ENCODE measurements at places on chromosomes 7 and 10.

GRCh38 chr7:30973791-30974604, 10.2 kb downstream of the GHRHR start:
- peaks cover 42% of the 10 kb centered on the region for H3K27me3 ChIP-seq
- H3K4me3 ChIP-seq, result no peak overlapping the region
- DNase-seq, result no peak

DNA sequence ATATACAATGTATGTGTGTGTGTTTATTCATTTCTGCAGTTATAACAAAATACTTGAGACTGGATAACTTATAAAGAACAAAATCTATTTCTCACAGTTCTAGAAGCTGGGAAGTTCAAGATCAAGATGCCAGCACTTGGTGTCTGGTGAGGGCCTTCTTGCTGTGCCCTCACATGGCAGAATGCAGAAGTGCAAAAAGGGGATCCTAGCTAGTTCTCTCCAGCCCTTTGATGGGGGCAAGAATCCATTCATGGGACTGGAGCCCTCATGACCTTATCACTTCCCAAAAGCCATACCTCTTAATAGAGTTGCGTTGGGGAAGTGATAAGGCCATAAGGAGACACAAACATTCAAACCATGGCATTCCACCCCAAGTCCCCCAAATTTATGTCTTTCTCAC, 8.4 kb downstream of the GRB10 start:
- H3K4me1 ChIP-seq, result peaks cover 49% of the 10 kb centered on the region
- H3K27me3 ChIP-seq, result no peaks in the 10 kb centered on the region
- no peak overlapping the region for H3K4me3 ChIP-seq

DNA sequence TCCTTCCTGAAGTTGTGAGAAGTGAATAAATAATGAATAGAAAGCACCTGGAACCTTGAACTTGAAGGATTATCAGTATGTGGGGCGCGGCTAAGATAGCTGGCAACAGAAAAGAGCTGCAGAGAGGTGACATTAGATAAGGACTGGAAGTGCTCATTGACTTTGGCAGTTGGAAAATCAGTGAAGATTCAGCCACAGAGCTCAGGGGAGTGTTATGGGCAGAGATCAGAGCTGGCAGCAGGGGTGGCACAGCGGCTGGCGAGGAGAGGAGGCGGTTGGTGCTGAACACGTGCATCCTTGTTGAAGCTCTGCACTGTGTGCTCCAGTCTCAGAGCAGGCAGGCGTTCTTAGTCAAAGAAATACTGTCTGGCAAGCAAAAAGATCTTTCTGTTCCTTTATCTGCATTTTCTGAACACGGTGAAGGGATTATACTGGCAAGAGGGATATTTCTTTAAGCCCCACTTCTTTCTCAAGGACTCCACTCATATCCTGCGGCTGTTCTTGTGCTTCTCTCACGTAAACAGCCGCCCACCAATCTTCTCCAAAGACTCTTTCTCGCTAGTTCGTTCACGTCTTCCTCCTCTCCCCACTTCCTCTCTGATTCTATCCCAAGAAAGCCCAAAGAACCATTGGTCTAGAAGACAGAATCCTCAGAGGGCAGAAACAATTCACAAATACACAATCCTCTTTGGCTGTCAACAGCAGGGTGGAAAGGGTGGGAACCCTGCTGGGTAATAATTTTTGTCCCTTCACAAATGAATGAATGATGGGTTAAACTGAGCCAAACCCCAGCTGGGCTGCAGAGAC, 38.6 kb upstream of the ADD3 start:
- H3K4me3 ChIP-seq, result no peak overlapping the region
- no peaks in the 10 kb centered on the region for H3K27me3 ChIP-seq
- H3K27ac ChIP-seq, result peak overlapping the region; percentile 49
- no peak for DNase-seq

- no peak overlapping the region for H3K27ac ChIP-seq
- no peaks in the 10 kb centered on the region for H3K4me1 ChIP-seq
- H3K27me3 ChIP-seq, result no peaks in the 10 kb centered on the region
- no peaks in the 10 kb centered on the region for H3K36me3 ChIP-seq
- no peak for DNase-seq
These were observed 39.5 kb downstream of the PRKAG2 start for GRCh38 chr7:151837285-151838042.

GRCh38 chr10:118800920-118801319, 46.1 kb upstream of the CACUL1 start:
- no peaks in the 10 kb centered on the region for H3K36me3 ChIP-seq
- H3K4me3 ChIP-seq, result no peak overlapping the region
- peaks cover 31% of the 10 kb centered on the region for H3K27me3 ChIP-seq
- no peak for DNase-seq

DNA sequence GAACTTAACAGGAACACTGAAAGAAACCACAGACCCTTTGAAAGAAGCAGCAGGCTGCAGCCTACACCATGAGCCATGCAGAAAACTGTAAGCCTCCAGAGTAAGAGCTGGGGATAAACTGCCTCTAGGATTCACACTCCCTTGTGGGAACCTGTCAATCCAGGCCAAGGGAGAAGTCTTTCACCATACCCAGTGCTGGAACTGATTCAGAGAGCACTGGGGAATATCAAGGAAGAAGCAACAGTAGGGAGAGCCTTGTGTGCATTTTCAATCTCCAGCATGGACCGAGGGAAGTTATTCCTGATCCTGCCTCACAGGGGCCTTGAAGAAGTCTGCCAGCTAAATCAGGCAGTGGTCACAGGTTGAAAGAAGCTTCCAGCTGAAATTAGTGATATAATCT, 282.2 kb downstream of the AGMO start:
- DNase-seq, result no peak
- H3K36me3 ChIP-seq, result no peaks in the 10 kb centered on the region
- no peaks in the 10 kb centered on the region for H3K27me3 ChIP-seq
- no peak overlapping the region for H3K4me3 ChIP-seq
- H3K27ac ChIP-seq, result no peak overlapping the region
- no peaks in the 10 kb centered on the region for H3K4me1 ChIP-seq

GRCh38 chr7:139660317-139661042, 117.3 kb downstream of the HIPK2 start:
- peak overlapping the region; percentile 83 for H3K27ac ChIP-seq
- H3K27me3 ChIP-seq, result no peaks in the 10 kb centered on the region
- no peak overlapping the region for H3K4me3 ChIP-seq
- H3K4me1 ChIP-seq, result peaks cover 97% of the 10 kb centered on the region
- no peak for DNase-seq
- no peaks in the 10 kb centered on the region for H3K36me3 ChIP-seq

GRCh38 chr7:26144184-26145080, 7.6 kb upstream of the NFE2L3 start:
- peaks cover 34% of the 10 kb centered on the region for H3K27me3 ChIP-seq
- no peak overlapping the region for H3K4me3 ChIP-seq
- no peaks in the 10 kb centered on the region for H3K4me1 ChIP-seq
- H3K27ac ChIP-seq, result no peak overlapping the region
- H3K36me3 ChIP-seq, result no peaks in the 10 kb centered on the region

GRCh38 chr10:5670662-5671375, 4.4 kb upstream of the ASB13 start:
- no peak overlapping the region for H3K4me3 ChIP-seq
- peaks cover 12% of the 10 kb centered on the region for H3K4me1 ChIP-seq
- no peaks in the 10 kb centered on the region for H3K27me3 ChIP-seq
- H3K36me3 ChIP-seq, result no peaks in the 10 kb centered on the region

GRCh38 chr7:16916738-16917137, 35.0 kb upstream of the AGR3 start:
- no peaks in the 10 kb centered on the region for H3K27me3 ChIP-seq
- no peak overlapping the region for H3K4me3 ChIP-seq
- no peaks in the 10 kb centered on the region for H3K4me1 ChIP-seq
- no peak for DNase-seq

DNA sequence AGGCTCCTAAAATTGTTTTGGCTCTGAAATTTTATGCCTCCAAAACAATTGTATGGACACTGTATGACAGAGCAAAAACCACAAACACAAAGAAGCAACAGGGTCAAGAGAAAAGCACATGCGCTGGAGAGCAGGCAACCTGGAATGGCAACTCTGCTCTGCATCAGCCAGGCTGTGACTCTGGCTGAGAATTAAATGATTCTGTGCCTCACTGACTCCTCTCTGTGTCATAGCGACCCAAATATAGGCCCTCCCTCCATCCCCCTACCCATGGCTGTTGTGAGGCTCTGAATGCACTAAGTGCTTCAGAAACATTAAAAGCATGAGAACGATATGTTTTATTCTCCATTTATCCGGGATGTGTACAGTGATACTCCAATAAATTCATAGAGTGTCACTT, 24.9 kb upstream of the NEBL start:
- DNase-seq, result no peak
- no peak overlapping the region for H3K4me3 ChIP-seq
- no peaks in the 10 kb centered on the region for H3K4me1 ChIP-seq
- no peaks in the 10 kb centered on the region for H3K27me3 ChIP-seq
- no peaks in the 10 kb centered on the region for H3K36me3 ChIP-seq

GRCh38 chr7:51633006-51633405, 316.4 kb upstream of the COBL start:
- no peaks in the 10 kb centered on the region for H3K36me3 ChIP-seq
- H3K4me1 ChIP-seq, result no peaks in the 10 kb centered on the region
- H3K4me3 ChIP-seq, result no peak overlapping the region
- no peak for DNase-seq
- no peak overlapping the region for H3K27ac ChIP-seq

- H3K4me3 ChIP-seq, result no peak overlapping the region
- no peak for DNase-seq
- H3K27ac ChIP-seq, result no peak overlapping the region
- no peaks in the 10 kb centered on the region for H3K4me1 ChIP-seq
- no peaks in the 10 kb centered on the region for H3K27me3 ChIP-seq
These were observed 153.1 kb upstream of the SORCS1 start for GRCh38 chr10:107317592-107317991.

DNA sequence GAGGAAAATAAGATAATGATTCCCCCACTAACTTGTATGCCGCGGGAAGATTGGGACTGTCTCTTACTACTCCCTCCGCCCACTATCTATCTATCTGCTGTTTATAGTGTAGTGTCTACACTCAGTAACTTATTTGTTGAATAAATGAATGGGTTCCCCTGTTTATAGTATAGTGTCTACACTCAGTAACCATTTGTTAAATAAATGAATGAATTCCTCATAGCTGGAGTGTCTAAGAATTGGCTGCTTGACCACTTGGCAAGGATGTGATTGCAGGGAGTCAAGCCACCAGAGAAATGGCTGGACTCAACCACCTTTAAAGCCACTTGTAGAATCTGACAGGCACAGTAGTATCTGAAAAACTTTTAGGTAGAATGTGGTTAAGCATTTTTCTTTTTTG, 147.1 kb downstream of the TRIL start:
- peaks cover 22% of the 10 kb centered on the region for H3K4me1 ChIP-seq
- no peak for DNase-seq
- no peak overlapping the region for H3K27ac ChIP-seq
- no peak overlapping the region for H3K4me3 ChIP-seq

GRCh38 chr10:6501931-6502330, 78.1 kb downstream of the PRKCQ start:
- no peaks in the 10 kb centered on the region for H3K36me3 ChIP-seq
- H3K27ac ChIP-seq, result no peak overlapping the region
- H3K4me3 ChIP-seq, result no peak overlapping the region
- peaks cover 42% of the 10 kb centered on the region for H3K27me3 ChIP-seq
- H3K4me1 ChIP-seq, result no peaks in the 10 kb centered on the region

DNA sequence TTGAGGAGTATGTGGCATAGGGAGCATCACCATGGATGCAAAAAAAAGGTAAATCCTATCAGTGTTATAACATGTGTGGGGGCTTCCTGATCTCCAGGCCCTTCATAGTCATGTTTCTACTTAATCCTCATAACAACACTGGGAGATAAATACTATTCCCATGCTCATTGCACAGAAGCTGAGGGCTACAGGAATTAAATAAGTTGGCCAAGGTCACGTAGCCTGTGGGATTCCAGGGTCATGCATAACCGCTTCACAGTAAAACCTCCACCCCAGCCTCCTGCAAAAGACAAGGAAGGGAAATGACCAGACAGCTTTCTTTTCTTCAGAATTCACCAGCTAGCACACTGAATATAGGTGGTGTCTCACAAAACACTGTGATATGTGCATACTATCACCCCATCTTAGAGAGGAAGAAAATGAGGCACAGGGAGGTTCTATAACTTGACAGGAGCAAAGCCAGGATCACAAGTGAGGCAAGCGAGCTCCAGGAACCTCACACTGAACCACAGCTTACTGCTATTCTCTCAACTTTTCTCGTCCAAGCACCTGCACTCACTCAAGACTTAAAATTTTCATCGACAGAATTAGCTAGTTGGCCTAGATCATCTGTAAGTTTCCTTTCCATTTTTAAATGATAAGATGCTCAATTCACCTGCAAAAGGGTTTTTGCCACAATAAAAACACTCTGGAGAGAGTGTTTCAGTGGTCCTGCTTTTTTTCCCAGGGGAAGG, 13.4 kb downstream of the JAZF1 start:
- no peak overlapping the region for H3K27ac ChIP-seq
- no peaks in the 10 kb centered on the region for H3K27me3 ChIP-seq
- no peak for DNase-seq
- no peak overlapping the region for H3K4me3 ChIP-seq

DNA sequence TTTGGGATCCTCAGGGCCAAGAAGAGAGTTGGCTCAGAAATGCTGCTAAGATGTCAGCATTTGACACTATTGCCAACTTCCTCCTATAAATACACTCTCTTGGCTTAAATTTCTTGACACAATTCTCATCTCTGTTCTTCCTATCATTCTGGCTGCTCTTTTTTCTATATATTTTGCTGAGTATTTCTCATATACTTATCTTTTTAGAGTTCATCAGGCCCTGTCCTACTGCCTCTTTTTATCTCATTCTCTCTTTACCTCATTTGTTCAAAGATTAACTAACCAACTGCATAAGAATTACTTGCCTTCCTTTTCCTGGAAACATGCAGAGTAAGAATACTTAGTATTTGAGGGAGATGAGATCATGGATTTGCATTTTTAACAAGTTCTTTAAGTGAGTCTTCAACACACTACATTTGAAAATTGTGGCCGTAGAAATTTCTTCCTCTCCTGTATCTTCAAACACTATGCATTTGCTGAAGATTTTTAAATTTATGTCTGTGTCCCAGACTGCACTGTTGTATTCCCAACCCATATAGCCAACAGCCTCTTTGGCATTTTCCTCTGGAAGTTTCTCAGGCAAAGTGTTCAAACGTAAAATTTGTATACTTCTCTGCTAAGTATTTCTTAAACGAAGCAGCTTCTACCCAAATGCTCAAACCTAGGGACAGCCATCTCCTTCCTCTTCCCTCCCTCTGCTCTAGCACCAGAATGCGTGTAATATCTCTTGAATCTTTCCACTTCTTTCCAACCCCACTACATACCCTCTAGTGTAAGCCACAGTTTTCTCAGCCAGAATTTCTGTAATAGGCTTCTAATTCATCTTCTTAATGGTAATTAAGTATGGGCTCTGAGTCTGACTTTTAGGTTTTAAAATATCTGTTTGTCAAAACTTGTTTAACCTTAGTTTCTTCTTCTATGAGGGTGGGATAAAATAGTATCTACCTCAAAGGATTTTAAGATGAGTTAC, 35.5 kb downstream of the ARL4A start:
- H3K4me3 ChIP-seq, result no peak overlapping the region
- H3K27me3 ChIP-seq, result no peaks in the 10 kb centered on the region
- no peak overlapping the region for H3K27ac ChIP-seq

- no peak for DNase-seq
- H3K4me1 ChIP-seq, result no peaks in the 10 kb centered on the region
- H3K27me3 ChIP-seq, result no peaks in the 10 kb centered on the region
- peaks cover 80% of the 10 kb centered on the region for H3K36me3 ChIP-seq
- no peak overlapping the region for H3K4me3 ChIP-seq
- H3K27ac ChIP-seq, result no peak overlapping the region
These were observed 19.7 kb downstream of the LIMK1 start for GRCh38 chr7:74103219-74103772.

Data from left ventricle myocardium inferior (tissue), 1 donor.